ENCODE measurements at places on chromosomes 3 and 15. TPM values are rescaled to one million over a fixed set of nuclear protein-coding genes. Genes with fewer than 3 reads are reported as not detected.

GRCh38 chr3:12303534-12303933 is 14.7 kb downstream of the PPARG start:
- no peak for DNase-seq

DNA sequence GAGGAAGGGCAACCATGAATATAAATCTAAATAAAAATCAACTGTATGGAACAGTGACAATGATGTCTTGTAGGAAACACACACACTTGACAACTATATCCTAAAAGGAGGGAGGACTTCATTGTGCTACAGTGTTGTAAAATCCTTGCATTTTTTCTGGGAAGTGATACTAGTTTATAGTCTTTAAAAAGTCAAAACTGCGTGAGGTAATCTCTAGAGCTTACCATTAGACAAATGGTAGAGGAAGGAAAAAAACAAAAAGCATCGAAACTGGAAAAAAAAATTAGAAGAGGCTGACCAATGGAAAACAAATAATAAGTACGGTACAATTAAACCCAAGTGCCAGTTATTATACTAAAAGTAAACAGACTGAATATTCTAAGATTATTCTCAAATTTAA is 38.7 kb downstream of the CHSY1 start:
- DNase-seq: no peak

The IL20RB gene
- total RNA-seq: 3.6 TPM

The HDDC3 gene
- total RNA-seq: 7.3 TPM

DNA sequence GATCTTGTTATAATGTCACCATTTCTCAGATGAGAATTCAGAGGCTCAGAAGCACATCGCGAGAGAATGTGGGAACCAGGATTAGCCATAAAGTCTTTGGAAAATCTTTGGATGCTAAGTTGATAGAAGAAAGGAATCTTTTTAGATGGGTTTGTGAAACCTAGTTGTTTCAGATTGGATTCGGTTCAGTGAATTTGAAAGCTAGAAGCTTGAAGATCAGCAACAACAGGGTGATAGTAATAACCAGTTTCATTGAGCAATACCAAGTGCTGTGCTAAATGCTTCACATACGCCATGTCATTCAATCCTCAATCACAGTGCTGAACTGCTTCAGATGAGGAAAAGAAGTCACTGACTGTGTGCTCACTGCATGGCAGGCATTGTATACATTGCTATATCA is 47.4 kb upstream of the MITF start:
- no peak for DNase-seq

The CCK gene
- not detected for total RNA-seq

DNA sequence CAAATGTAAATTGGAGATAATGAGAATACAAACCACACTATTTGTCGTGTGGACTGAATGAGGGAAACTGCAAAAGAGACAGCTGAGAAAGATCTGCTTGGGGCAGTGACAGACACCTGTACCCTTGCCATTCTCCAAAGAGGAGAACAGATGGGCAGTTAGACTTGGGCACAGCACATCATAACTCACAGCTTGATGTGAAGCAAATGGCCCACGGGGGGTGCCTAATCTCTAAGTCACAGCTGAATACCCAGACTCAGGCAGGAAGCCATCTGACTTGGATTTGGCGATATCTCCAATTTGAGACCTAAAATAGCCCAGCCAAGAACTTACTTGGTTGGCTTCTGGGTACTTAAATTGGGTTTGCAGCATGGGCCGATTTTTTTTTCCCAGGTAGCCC is 10.0 kb upstream of the SLC6A11 start:
- DNase-seq: no peak

DNA sequence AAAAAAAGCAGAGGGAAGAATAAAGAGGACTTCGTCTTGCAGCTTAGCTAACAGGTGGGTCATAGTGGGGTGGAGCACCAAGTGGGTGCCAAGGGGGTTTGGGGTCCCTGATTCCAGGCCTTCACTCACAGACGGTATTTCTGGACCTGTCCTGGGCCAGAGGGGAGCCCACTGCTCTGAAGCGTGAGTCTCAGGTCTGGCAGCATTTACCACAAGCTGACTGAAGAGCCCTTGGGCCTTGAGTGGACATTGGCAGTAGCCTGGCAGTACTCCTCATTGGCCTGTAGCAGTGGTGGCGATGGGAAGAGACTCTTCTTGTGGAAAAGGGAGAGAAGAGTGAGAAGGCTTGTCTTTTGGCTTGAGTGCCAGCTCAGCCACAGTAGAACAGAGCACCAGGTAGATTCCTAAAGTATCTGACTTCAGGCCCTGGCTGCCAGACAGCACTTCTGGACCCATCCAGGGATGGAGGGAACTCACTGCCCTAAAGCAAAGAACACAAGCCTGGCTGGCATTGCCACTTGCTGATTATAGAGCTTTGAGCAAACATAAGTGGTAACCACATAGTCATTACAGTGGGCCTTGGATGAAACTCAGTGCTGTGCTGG is 72.9 kb downstream of the GLDN start:
- DNase-seq: no peak

DNA sequence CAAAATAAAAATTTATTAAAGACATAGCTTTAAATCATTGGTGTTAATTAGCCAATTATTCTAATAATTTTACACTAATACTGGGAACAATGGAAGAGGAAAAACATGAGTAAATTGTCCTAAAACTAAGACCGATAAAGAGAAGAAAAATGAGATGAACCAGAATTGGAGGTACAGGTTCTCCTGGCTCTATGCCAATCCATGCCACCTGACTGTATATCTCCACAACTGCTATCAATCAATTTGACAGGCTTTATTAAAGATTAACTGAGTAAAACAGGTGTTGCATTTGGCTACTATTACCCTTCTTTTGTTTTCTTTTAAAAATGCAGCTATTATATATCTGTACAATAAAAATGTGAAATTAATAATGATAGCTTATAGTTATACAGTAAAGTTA is 850.0 kb downstream of the CADM2 start:
- no peak for DNase-seq

The CRYGS gene
- total RNA-seq: 7.5 TPM

The CRABP1 gene
- total RNA-seq: not detected

- DNase-seq: no peak
Measured at GRCh38 chr3:116048991-116049390, 396.3 kb downstream of the LSAMP start.

The SNAP23 gene
- 88.0 TPM for total RNA-seq

GRCh38 chr3:189457631-189458412 is 173.4 kb upstream of the TP63 start:
- no peak for DNase-seq

- DNase-seq: peak; percentile 61
Measured at GRCh38 chr3:52291508-52292181, 4.0 kb downstream of the GLYCTK start.

- no peak for DNase-seq
Measured at GRCh38 chr3:42497009-42497731, 5.3 kb upstream of the VIPR1 start.

GRCh38 chr15:95596496-95596895 is 734.0 kb upstream of the NR2F2 start:
- peak; percentile 49 for DNase-seq

GRCh38 chr15:58425185-58425584 is 6.6 kb upstream of the LIPC start:
- DNase-seq: no peak

The HRG gene
- not detected for total RNA-seq

The ARGFX gene
- total RNA-seq: not detected

DNA sequence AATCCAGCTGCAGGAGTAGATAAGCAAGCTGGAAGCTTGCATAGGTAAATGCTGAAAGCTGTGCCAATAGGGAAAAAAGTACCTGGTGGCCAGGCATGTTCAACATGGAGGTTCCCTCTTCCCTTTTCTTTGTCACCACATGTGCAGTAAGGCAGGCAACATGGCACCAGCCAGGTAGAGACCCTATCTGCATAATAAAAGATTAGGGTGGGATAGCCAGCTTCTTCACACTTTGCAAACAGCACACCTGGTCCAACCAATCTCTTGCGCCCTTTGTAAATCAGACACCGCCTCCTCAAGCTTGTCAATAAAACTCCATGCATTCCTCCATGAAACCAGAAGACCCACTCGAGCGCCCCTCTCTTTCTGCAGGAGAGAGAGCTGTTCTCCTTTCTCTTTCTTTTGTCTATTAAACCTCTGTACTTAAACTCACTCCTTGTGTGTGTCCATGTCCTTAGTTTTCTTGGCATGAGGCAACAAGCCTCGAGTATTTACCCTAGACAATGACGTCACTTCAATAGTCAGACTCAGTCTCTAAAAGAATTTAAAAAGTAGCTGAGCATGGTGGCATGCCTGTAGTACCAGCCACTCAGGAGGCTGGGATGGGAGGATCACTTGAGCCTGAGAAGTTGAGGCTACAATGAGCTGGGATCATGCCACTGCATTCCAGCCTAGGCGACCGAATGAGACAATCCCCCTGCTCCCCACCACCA is 256.3 kb downstream of the SCAPER start:
- DNase-seq: no peak

DNA sequence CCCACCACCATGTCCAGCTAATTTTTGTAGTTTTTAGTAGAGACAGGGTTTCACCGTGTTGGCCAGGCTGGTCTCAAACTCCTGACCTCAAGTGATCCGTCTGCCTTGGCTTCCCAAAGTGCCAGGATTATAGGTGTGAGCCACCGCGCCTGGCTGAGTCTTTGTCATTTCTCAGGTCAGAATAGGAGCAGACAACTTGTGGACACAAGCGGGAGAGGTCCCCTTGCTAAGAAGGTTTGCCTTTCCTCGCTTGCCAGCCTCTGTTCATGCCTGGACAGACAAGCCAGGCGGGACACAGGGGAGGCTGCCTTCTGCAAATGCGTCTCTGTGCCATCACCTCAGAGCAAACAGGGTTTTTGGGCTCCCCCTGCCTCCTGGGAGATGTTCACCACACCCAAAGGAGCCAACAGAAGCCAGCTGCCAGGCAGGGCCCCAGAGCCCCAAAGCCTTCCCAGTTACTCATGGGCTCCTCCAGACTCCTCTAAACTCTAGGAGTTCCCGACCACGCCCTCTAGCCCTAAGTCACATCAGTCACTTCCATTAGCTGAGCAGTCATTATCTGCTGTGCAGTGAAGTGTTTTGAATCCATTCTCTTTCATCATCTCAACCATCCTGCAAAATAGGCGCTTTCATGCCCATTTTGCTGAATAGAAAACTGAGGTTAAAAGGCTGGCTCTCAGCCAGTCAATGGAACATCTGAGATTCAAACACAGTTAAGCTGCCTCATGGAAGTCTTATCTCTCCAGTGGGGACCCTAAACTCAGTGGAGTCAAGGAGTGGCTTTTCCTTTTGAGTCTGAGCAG is 245.0 kb downstream of the UACA start:
- no peak for DNase-seq

DNA sequence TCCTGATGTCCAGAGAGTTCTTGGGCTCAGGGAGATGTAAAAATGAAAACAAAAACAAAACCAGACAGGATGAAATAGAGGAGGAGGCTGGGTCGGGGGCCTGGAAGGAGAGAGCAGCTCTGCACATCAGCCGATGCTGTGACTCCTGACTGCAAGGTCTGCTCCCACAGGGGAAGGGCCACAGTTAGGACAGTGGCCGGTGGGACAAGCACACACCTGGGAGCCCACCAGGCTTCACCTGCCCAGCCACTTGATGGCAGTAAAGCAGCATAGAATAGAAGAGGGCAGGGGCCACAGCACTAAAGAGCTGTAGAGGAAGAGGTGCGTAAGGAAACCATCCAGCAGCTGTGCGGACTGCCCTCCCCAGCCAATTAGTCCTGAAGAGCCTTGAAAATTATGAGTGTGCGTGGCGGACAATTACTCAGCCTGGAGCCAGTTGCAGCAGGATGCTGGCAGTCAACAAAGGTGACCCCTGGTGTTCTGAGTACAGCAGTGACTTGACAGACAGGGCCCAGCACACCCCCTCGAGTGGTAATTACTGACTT is 29.8 kb downstream of the ALS2CL start:
- no peak for DNase-seq

- DNase-seq: no peak
Measured at GRCh38 chr15:73437543-73438109, 5.3 kb upstream of the REC114 start.

- DNase-seq: no peak
Measured at GRCh38 chr15:51288143-51289065, 50.0 kb downstream of the CYP19A1 start.

GRCh38 chr3:168620854-168621253 is 525.1 kb upstream of the GOLIM4 start:
- DNase-seq: no peak

Measured in aorta (tissue), 5 donors.